ENCODE measurements at places on chromosomes 4 and X.

DNA sequence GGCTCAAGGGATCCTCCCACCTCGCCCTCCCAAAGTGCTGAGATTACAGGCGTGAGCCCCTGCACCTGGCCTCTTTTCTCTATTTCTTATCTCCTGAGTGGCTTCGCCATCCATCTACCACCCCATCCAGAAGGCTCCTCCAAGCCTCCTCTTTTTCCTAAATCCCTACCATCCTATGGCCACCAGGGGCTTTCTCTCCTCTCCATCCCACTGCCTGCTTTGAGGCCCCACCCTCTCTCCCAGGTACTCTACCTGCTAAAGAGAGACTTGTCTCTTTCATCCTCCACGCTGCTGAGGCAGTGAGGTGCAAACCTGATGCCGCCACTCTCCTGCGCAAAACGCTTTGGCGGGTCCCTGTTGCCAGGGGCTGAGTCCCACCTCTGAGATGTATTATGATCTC lies 7.0 kb downstream of the RS1 start:
- peak; percentile 35 for DNase-seq

DNA sequence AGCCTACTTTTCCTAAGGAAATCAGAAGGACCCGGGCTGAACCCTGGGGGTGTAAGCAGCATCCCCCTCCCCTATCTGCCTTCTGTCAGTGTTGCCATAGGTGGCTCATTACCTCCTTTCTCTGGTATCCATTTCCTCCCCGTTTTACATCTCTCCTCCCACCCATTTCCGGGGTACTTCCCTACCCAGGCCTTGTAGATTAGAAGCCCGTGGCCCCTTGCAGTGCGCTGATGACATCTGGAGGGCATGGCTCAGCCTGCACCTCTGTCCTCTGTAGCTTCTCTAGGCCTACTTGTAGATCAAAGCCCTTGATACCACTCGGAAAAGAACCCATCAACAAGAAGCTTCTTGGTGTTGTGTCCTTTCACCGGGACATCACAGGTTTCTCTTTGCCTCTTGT lies 71.8 kb downstream of the NBDY start:
- DNase-seq, result peak; percentile 89

- DNase-seq, result no peak
These were observed 52.3 kb downstream of the USP9X start for GRCh38 chrX:41137589-41137988.

- no peak for DNase-seq
These were observed 745.6 kb upstream of the FAM241A start for GRCh38 chr4:111399623-111400022.

DNA sequence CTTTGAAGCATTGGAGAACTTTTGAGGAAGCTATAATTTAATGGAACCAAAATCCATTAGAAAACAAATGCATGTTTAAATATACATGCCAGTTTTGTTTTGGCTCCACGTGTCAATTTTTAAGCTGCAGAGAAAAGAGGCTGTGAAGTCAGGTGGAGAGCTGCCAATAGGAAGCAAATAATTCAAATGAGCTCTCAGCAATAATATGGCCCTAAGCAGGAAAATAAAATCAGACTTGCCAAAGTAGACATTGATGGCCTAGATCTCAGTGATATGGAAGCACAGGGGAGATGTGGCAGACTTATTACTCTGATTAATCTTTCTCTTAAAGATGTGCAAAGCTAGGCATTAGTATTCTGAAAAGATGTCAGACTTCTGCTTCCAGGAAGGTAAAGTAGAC lies 769.8 kb upstream of the NDST4 start:
- DNase-seq, result no peak

- DNase-seq, result no peak
These were observed 96.1 kb upstream of the MBNL3 start for GRCh38 chrX:132584936-132585335.

DNA sequence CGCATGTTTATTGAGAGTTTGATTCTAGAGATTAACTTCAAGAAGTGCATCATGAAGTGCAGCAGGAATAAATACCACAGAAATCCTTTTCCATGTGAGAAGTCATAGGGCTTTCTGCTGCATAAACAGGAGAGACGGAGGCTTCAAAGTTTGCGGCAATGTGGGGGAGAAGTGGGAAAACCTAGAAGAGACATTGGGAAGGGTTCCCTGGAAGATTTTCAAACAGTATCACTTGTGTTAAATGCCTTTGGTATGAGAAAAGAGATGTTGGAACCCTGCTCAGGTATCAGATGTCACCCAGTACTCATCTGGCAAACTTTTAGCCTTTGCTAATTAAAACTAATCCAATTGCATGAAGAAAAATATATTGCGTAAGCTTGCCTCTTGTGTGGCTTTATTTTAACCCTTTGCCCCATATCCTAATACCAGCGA lies 15.4 kb downstream of the NHS start:
- DNase-seq, result no peak

DNA sequence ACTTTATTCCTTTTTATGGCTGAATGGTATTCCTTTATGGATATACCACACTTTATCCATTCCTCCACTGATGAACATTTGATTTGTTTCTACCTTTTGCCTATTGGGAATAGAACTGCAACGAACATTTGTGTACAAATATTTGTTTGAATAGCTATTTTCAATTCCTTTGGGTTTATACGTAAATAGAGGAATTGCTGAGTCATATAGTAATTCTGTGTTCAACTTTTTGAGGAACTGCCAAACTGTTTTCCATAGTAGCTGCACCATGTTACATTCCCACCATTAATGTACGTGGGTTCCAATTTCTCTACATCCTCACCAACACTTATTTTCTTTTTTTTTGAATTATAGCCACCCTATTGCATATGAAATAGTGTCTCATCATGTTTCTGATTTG lies 156.5 kb upstream of the ATP6AP2 start:
- no peak for DNase-seq

GRCh38 chr4:148007314-148007760 lies 275.4 kb downstream of the ARHGAP10 start:
- DNase-seq, result peak; percentile 86

GRCh38 chrX:37779857-37780256 lies at the start of gene CYBB:
TSS of gene CYBB (plus strand) at chrX:37780059. CDS start at chrX:37780078, 19 bp downstream.
- DNase-seq, result no peak

- DNase-seq, result no peak
These were observed 20.6 kb downstream of the CLDN22 start for GRCh38 chr4:183299464-183299863.

GRCh38 chr4:22730021-22730420 lies 37.3 kb downstream of the GBA3 start:
- no peak for DNase-seq

DNA sequence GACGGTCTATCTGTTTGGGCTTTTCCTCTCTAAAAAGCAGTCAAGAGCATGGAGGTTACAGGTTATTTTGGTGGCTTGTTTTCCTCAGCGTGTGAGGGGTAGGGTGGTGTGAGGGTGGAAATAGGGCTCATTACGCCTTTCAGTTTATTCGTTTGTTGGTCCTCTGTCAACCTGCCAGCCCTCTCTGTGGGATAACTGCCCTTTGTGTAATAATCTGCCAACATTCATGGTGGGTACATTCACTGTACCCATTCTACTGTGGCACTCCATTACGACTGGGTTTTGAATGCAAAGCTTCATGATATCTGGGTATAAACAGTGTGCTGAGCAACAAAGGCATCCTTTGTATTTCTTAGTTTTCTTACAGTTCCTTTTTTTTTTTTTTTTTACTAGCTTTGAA lies 136.4 kb downstream of the ADGRL3 start:
- peak; percentile 18 for DNase-seq

DNA sequence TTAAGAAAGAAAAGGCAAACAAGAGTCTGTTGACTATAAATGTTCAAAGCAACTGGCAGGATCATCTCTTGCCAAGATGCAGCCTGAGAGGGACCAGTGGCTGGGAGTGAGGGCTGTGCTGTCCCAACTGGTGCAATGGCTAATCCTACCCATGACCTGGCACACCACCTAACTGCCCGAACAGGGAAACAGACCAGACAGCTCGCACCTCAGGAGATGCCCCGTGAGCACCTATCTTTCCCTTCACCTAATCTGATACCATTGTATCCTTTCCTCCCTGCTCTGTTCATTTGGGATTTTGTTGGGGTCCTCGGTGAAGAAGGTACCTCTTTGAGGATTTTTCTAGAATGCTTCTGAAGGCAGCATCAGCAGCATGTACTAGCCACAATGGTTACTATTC lies 206.5 kb upstream of the MAMLD1 start:
- no peak for DNase-seq

DNA sequence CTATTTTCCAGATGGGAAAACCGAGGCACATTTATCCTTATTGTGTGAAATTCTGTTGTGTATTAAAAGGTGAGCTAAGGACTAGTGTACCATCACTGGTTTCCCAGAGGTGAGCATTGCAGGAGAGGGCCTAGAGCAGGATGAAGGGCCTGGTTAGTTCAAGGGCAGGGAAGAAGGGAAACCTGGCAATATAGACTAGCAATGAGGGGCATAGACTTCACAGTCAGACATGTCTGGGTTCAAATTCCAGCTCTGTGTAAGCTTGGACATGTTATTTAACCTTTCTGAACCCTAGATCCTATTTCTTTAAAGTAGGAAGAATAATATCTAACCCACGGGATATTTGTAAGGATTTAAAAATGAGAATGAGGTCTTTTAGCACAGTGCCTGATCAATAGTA lies 50.8 kb downstream of the WDR19 start:
- no peak for DNase-seq

- no peak for DNase-seq
These were observed 83.3 kb downstream of the CPZ start for GRCh38 chr4:8675906-8676305.

DNA sequence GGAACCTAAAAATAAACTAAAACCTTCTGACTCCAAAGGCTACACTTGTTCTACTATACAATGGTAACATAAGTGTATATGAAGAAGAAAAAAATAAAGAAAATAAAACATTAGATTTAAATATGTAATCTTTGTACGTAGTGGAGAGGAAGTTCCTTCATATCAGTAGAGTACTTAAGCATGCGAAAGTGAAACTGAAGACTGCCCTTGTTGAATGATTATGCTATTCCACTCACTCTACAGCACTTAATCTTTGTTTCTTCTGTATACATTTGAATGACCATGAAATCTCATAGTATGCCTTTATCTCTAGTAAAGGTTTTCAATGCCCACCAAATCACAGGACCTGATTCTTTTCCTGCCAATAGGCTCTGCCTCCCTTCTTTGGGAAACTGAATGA lies 78.9 kb downstream of the NDST3 start:
- no peak for DNase-seq

DNA sequence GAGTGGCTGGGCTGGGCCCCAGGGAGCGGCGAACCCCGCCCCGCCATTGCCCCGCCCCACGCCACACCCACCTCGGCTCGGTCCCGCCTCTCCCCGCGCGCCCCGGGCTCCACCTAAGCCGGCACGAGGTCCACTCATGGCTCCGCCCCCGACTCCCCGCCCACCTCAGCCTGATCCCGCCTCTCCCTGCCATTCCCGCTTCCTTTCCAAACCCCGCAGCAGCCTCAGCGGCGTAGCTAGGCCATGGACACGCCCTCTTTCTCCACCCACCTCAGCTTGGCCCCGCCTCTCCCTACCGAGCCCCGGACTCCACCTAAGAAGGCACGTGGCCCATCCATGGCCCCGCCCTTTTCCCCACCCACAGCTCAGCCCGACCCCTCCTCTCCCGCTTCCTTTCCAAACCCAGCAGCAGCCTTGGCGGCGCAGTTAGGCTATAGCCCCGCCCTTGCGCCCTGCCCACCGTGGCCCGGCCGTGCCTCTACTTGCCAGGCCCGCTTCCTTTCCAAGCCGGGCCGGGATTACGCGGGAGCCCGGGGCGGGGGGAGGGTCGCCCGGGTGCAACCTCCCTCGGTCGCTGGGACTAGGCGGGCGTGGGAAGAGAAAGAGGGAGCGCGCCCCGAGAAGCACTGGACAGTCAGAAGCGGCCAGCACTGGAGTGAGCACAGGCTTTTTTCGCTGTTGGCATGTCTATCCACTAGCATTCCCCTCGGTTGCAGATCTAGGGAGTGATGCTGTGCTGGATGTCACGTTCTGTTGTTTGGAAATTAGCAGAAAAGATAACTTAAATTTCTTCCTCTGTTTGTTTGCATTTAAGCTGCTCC lies at the start of gene RELL1:
TSS of gene RELL1 (minus strand) at position 4 of the 821 bp plus-strand sequence. CDS start 89 bp downstream, outside the sequence.
- DNase-seq, result peak; percentile 100

DNA sequence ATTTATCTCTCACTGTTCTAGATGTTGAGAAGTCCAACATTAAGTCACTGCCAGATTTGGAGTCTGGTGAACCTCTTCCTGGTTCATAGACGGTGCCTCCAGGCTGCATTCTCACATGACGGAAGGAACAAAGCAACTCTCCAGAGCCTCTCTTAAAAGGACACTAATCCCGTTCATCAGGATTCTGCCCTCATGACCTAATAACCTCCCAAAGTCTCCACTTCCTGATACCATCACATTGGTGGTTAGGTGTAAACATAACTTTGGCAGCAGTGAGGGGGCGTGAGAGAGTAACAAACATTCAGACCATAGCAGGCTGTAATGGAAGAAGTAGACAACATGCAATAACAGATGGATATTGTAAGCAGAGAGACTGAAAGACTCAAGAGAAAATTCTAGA lies 388.6 kb downstream of the PDHA2 start:
- DNase-seq, result peak; percentile 35

DNA sequence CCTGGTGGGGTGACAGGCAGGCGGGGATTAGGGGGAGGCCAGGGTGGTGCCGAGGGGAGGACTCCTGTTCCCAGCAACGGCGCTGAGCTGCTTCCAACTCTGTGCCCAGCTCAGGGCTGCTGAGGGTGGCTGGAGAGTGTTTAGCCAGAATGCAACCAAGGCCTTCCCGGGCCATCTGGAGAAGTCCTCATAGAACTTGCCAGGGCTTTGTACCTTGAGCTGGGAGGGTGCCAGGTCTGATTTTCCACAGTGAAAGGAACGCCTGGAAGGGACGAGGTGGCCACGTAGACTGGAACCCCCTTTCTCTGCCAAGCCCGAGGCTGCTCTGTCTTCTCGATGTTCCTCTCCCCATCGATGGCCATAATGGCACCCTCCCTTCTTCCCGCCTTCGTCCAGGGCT lies 57.0 kb upstream of the GPR78 start:
- DNase-seq, result no peak

GRCh38 chr4:38696697-38697096 lies 32.7 kb downstream of the KLF3 start:
- no peak for DNase-seq

DNA sequence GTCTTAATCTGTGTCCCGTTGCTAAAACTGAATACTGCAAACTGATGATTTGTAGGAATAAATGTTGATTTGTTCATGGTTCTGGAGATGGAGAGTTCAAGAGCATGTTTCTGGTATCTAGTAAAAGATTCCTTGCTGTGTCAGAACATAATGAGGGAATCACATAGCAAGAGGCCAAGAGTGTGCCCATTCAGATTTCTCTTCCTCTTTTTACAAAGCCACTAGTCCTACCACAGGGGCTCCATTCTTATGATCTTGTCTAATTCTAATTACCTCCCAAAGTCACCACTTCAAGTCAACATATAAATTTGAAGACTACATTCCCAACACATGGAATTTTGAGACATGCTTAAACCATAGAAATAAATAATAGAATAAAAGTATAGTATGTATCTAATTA lies 608.8 kb upstream of the EPHA5 start:
- DNase-seq, result no peak

DNA sequence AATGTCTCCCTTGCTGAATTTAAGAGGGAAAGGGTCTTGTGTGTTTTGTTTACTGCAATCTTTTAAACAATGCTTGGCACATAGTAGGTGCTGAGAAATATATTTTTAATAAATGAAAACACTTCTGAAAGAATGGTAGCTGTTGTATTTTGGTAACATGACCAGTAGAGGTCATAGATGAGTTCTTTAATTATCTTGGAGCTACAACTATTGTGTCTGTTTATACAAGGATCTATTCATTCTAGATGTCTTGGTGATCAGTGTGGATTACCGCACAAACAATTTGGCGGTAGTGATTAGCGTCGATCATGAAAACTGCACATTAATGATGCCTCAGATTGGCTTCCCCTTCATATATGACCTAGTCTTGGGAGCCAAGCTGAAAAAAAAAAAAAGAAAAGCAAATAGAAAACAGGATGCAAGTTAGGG lies 21.4 kb upstream of the SCRG1 start:
- DNase-seq, result no peak
